Pancreas (tissue), 10 donors: ENCODE measurements at places on chromosomes 5 and 9. TPM values are rescaled to one million over a fixed set of nuclear protein-coding genes. Genes with fewer than 3 reads are reported as not detected.

The SURF2 gene
- polyA plus RNA-seq, result 37.3 TPM

The LCN9 gene
- not detected for polyA plus RNA-seq

The NFIB gene
- polyA plus RNA-seq, result 10.0 TPM

The ARRDC1 gene
- 161 TPM for polyA plus RNA-seq

The LECT2 gene
- not detected for polyA plus RNA-seq

The ANKHD1 gene
- polyA plus RNA-seq, result 56.4 TPM

The PDE6A gene
- not detected for polyA plus RNA-seq

The MIER3 gene
- polyA plus RNA-seq, result 3.8 TPM

The SLC6A7 gene
- not detected for polyA plus RNA-seq

The ENC1 gene
- polyA plus RNA-seq, result 26.3 TPM

The CDX1 gene
- 0.19 TPM for polyA plus RNA-seq

The C5orf58 gene
- not detected for polyA plus RNA-seq

The TAF11L5 gene
- polyA plus RNA-seq, result not detected

The SLC34A1 gene
- not detected for polyA plus RNA-seq

The CD74 gene
- polyA plus RNA-seq, result 141 TPM

The FIBCD1 gene
- not detected for polyA plus RNA-seq

The IL13 gene
- 0.07 TPM for polyA plus RNA-seq

The DMRTA1 gene
- polyA plus RNA-seq, result 0.87 TPM

The THBS4 gene
- polyA plus RNA-seq, result 30.4 TPM

The PFN3 gene
- not detected for polyA plus RNA-seq

The TGFBI gene
- polyA plus RNA-seq, result 17.6 TPM

The PCDHA11 gene
- 0.35 TPM for polyA plus RNA-seq

The NUTM2F gene
- 0.11 TPM for polyA plus RNA-seq

The LHFPL2 gene
- polyA plus RNA-seq, result 5.0 TPM

The RANBP17 gene
- 3.5 TPM for polyA plus RNA-seq

The PCDHA9 gene
- not detected for polyA plus RNA-seq

The WNT8A gene
- polyA plus RNA-seq, result not detected

The SMU1 gene
- 6.5 TPM for polyA plus RNA-seq
